ENCODE measurements at places on chromosomes 2 and 18.

- DNase-seq, result no peak
These were observed 3.7 kb downstream of the ZNF142 start for GRCh38 chr2:218655751-218656150.

GRCh38 chr2:239041062-239041461 lies 193.2 kb downstream of the TWIST2 start:
- no peak for DNase-seq

DNA sequence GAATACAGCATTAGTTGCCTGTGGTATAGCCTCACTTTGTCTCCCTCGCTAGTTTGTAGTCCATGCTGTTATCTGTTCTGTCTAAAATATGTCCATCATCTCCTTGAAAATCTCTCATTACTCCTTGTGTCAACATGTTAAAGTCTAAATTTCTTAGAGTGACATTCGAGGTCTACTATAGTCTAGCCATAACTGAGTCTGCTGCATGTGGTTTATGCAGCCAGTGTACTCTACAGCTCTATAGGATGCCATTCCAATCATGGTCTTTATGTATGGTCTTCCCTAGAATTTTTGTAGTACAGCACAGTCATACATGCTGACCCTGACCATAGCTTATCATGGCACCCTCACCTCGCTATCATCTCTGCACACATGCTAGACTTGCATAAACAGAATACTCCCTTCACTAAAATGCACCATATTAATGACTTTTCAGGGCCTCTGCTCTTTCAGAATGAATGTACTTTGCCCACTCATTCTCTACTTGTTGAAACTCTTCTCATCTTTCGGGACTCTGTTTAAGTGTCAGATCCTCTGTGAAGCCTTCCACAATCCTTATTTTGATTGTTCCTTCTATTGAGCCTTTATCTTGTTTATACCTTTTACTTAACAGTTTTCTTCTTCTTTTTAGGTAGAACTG lies 12.8 kb downstream of the TANK start:
- no peak for DNase-seq

DNA sequence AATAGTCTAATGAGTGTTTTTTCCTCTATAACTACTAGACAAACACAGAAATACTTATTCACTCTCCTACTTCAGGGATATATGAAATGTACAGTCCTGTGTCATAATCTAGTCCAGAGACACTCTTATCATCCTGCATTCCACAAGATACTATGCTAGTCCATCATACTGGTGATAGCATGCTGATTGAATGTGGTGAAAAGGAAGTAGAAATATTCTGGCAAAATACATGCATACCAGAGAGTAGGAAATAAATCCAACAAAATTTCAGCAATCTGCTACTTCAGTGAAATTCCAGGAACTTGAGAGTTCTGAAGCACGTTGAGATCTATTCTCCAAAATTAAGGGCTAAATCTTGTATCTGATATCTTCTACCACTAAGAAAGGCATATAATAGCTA lies 353.9 kb downstream of the PID1 start:
- no peak for DNase-seq

GRCh38 chr18:58186258-58186948 lies 142.4 kb downstream of the NEDD4L start:
- DNase-seq, result no peak

Data from GM12864 (cell line).